ENCODE measurements at places on chromosomes 3 and 15.
A peak's percentile ranks its signal among the peaks of the same experiment; 100 is the strongest.

DNA sequence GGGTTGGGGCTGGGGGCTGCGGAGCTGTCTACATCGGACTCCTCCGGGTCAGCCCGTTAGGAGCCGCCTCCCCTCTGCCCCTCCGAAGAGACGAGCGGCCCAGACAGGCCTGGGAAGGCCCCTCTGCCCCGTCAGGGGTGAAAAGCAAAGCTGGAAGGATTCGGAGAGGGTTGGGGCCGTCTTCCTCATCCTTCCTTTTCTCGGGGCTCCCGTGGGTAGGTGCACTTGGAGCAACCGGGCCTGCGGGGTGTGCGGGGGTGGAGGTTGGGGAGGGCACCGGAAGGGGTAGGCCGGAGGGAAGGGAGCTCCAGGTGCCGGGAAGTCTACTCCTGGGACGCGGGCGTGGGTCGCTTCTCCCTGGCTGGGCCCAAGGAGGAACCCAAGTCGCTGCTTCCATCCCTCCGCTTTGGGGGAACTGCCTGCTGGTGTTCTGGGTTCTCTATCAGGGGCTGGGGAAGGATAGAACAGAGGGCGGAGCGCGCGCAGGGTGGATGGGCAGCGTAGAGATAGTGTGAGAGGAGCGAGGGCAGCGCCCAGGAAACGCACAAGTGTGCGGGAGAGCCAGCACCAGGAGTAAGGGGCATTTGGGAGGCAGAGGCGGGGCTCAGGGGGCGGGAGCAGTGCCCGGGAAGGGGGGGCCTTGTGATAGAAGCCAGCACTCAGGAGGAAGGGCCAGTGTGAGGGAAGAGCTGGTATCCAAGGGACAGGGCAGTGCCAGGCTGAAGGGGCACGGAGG lies 590 bp downstream of the POLR2H start:
- no peak for DNase-seq

- no peak for DNase-seq
These were observed 46.4 kb downstream of the SUCLG2 start for GRCh38 chr3:67608034-67608433.

- DNase-seq, result no peak
These were observed 52.9 kb upstream of the BCL6 start for GRCh38 chr3:187798126-187798525.

DNA sequence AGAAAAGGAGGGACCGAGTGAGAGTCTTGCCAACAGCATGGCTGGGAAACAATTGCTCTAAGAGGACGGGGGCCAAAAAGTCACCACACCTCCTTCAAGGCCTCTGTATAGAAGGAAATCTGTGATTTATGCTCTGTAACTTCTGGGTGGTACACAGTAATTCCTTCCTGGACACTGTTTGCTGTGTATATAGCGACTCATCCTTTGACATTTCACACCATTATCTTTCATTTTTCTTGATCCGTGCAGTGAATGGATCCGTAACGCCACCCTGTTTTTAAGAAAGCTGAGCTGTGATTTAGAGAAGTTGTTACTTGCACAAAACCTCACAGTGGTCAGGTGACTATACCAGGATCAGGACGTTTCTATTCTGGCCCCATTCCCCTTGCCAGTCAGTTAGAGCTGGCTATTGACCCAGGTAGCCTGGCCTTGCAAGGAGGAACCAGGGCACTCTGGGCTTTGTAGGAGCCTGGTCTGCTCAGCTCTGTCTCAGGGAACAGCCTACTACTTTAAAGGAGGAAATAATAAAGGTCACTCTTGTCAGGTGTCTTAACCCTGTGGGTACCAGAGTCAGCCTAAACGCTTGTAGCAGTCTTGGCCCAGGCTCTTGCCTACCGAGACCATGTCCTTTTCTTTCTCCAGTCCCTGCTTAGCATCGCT lies 86.5 kb upstream of the MYZAP start:
- no peak for DNase-seq

DNA sequence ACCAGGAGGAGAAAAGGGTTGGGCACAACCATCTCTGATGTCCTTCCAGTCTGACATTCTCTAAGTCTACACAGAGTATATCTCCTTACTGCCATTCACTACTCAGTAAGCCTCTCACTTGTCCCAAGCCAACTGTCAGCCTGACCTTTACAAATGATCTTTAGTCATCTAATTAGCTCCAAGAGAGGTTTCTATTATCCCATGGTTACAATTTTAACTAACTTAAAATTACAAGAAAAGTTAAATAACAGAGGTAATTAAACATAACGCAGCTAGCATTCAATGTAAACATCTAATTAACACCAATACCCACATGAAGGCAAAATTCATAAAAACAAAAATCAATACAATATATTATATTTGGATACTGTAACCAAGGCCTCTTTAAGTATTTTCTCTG lies 126.9 kb downstream of the LSAMP start:
- DNase-seq, result no peak

DNA sequence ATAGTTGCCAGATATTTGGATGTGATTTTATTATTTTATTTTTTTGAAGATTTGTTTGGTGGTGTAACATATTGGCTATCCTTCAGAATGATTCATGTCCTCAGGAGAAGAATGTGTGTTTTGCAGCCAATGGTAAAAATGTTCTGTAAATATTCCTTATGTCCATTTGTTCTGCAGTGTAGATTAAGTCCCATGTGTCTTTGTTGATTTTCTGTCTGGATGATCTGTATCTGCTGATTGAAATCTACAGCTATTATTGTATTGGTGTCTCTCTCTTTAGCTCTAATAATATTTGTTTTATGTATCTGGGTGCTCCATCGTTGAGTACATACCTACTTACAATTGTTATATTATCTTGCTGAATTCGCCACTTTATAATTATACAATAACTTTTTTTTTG lies 1641.7 kb downstream of the OTOL1 start:
- no peak for DNase-seq

- DNase-seq, result no peak
These were observed 58.4 kb downstream of the SENP7 start for GRCh38 chr3:101454629-101455028.

- DNase-seq, result no peak
These were observed 228.6 kb downstream of the TJP1 start for GRCh38 chr15:29593629-29594028.

- no peak for DNase-seq
These were observed 8.3 kb downstream of the PSTPIP1 start for GRCh38 chr15:77002954-77003912.

DNA sequence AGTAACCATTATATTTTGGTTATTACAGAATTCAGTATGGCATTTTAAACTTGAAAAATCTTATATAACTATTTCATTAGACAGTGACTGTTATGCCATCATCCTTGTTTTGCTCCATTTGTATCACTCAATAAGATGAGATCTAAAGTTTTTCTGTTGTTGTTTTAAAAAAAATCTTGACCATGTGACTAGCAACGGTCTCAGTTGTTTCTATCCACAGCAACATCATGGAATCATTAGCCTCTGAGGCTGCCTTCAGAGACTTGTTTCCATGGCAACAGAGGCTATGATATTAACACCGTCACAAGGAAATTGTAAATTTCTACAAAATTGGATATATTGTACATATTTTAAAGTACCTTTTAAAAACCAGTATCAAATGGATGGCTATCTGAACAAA lies 129.8 kb downstream of the DLG1 start:
- peak; percentile 24 for DNase-seq

DNA sequence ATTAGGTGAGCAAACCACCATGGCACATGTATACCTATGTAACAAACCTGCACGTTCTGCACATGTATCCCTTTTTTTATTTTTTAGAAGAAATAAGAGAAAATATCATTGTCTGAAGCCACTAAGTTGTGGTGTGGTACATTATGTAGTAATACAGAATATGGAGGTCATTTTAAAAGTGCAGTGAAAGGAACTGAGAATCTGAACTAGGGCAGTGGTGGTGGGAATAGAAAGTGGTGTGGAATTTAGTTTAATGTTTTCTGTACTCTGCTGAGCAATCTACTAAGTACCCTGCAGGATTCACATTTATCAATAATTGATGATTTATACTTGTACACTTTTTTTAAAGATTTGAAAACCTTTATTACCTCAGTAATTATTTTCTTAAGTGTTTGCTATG lies 283.5 kb downstream of the CHL1 start:
- no peak for DNase-seq

GRCh38 chr15:73941449-73941848 lies 15.2 kb downstream of the LOXL1 start:
- DNase-seq, result no peak

- no peak for DNase-seq
These were observed 177.5 kb upstream of the SNTN start for GRCh38 chr3:63474828-63475518.

DNA sequence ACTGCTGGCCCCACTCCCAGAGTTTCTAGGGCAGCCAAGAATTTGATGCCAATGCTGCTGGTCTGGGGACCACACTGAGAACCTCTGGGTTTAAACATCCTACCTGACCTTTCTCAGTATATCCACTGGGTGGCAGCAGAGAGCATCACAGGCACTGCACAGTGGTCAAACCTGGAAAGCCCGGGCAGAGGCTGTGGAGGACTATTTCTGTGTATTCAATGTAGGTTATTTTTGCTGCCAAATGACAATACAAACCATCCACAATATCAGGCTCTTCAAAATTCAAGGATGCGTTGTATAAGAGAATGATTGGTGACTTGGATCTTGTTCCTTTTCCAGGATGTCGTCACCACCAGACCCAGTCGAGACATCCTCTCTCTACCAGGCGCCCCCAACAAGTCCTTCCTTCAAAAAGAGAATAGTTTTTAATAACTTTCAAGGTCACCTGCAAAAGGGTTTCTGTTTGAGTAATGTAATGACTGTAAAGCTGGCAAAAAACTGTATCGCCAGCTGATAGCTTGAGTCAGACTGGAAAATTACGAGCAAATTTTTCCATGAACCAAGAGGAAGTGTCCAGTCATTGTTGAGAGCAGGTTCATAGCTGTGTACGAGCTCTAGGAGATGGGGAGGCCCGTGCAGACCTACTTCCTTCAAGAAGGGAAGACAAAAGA lies 30.5 kb upstream of the MYZAP start:
- peak; percentile 70 for DNase-seq

DNA sequence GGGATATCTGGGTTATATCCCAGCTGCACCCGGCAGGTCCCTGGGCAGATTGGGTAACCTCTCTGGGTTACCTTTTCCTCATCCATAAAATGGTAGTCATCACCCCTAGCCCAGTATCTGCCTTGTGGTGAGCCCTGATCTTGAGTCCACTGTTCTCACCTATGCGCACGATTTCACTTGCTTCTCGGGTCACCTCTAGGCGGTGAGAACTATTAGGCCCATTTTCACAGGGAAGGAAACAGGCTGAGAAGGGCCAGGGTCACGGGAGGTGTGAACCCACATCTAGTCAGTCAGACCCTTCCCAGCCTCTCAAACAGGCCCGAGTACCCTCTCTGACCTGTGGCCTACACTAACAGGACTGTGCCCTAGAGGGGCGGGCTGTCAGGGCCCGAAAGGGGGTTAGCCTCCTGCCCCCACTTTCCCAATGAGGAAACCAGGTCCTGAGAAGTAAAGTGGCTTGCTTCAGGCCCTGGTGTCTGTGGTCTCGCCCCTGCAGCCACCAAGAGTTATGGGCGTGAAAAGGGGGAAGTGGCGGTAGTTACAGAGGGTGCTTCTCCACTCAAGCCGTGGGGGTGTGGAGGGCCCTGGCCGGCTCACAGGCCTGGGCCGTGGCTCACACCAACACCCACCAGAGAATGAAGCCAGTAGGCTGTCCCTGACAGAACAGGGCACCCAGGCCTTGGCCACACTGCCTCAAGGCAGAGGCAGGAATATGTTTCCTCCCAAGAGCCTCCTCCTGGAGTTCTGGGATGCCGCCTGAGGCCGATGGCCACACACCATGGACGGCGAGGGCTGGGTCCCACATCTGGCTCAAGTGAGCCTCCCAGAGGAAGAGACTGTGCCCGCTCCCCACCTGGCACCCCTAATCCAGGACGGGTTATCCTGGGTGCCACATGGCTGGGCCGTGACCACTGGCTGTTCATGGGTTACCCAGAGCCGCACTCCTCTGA lies 19.5 kb downstream of the PSTPIP1 start:
- DNase-seq, result no peak

GRCh38 chr3:133468251-133468721 lies 68.4 kb downstream of the BFSP2 start:
- no peak for DNase-seq

DNA sequence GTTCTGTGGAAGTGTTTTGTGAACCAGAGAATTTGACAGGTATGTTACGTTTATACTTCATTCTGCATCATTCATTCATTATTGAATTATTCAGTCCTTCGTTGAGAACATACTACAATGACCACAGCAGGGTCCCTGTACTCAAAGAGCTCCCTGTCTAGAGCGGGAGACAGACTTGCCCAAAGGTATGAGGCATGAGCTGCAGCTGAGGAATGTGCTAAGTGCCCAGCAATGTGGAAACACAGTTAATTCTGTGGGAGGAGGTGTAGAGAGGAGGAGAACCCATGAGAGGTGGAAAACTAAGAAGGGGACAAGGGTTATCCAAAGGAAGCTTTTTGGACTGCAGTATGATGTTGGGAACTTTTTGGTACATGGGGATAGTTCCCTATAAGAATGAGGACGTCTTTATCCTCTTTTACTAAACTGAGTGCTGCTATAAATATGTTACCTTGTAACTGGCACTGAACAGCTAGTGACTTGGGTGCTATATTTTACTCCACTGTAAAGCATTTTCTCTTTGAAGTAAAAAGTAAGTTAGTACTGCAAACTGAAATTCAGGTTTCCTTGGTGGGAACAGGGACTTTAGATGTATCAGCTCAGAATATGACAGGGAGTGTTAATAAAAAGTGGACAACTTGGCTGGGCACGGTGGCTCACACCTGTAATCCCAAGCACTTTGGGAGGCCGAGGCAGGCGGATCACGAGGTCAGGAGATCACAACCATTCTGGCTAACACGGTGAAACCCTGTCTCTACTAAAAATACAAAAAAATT lies 5.7 kb downstream of the SMAD3 start:
- no peak for DNase-seq

DNA sequence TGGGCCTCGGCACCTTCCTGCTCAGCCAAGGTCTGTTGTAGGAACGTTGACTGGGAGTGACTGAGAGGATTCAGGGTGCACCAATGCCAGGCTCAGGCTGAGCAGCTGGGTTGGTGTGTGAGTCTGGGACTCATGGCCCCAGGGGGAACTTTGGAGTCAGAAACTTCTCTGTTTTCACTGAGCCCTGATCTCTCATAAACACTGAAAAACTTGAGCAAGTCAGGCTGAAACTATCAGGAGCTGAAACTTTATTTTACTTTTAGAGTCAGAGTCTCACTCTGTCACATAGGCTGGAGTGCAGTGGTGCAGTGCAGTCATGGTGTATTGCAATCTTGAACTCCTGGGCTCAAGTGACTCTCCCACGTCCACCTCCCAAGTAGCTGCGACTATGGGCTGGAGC lies 3.0 kb downstream of the TRAK1 start:
- no peak for DNase-seq

GRCh38 chr3:133138017-133138416 lies 99.8 kb downstream of the TMEM108 start:
- no peak for DNase-seq

DNA sequence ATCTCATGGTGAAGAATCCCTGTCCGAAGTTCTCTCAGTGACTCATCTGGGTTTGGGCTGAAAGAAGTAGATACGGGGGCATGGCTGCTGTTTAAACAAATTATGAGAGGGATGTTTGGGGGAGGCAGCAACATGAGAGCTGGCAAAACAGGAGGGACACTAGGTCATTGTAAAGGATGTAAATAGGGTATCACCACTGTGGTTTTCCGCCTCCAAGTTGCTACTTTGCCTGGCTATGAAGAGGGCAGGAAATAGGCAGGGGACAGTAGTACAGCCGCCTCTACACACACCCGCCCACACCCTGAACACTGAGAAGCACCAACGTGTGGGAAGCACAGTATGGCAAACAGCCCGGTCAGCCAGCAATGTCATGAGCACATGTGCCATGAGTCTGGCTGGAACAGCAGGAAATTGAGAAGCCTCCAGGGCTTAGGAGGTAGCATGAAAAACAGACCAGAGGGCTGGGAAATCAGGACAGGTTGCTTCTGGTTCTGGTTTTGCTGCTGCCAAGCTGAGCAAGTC lies 17.1 kb downstream of the HEXA start:
- DNase-seq, result peak; percentile 35

Data from AG09309 (cell line).